ENCODE measurements at places on chromosomes 16 and 17. TPM values are rescaled to one million over a fixed set of nuclear protein-coding genes. Genes with fewer than 3 reads are reported as not detected.

MRM1 gene
- 7.1 TPM for total RNA-seq

SLX4 gene
- total RNA-seq: 13.8 TPM

TK1 gene
- 29.1 TPM for total RNA-seq

ADGRG1 gene
- 19.7 TPM for total RNA-seq

ADAD2 gene
- not detected for total RNA-seq

GPRC5B gene
- 40.6 TPM for total RNA-seq

TM4SF5 gene
- 0.44 TPM for total RNA-seq

REXO5 gene
- 8.0 TPM for total RNA-seq

TSPAN10 gene
- 4.0 TPM for total RNA-seq

KRT40 gene
- 0.13 TPM for total RNA-seq

MYH13 gene
- not detected for total RNA-seq

TMC7 gene
- 4.8 TPM for total RNA-seq

FCSK gene
- 21.1 TPM for total RNA-seq

DNA sequence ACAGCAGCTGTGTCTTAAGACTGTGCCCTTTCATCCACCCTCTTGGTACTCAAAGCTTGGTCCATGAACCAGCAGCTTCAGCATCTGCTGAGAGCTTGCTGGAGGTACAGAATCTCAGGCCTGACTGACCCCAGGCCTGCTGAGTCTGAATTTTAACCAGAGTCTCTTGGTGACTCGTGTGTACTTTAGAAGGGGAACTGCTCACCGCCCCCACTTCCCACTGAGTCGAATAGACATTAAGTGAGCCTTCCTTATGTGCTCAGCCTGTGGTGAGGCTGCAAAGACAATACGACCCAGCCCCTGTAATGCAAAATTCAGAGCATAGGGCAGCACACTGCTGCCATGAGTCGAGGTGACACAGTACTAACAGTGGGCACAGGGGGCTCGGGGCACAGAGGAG, 662.8 kb downstream of the WWOX start:
- H3K27ac ChIP-seq: no peak overlapping the region
- H3K4me3 ChIP-seq: no peak overlapping the region
- peaks cover 1% of the 10 kb centered on the region for H3K4me1 ChIP-seq
- no peaks in the 10 kb centered on the region for H3K36me3 ChIP-seq
- no peaks in the 10 kb centered on the region for H3K27me3 ChIP-seq

DNA sequence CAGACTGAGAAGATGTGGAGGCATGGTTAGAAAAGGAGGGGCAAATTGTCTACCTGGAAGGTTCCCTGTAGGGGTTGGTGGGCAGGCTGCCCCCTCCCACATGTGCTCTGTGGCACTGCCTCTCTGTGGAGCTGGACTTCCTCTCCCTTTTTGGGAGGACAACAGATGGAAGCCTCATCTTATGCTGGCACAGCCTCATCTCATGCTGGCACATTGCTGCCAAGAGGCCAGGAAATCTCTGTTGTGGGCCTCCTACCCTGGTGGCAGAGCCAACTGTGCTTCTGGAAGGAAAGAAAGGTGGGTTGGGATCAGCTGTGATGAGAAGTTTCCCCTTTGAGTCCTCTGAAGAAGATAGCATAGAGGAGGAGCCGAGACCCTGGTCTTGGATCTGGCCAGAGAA, 19.7 kb upstream of the BRD7 start:
- H3K27me3 ChIP-seq: peaks cover 25% of the 10 kb centered on the region
- H3K27ac ChIP-seq: no peak overlapping the region
- no peaks in the 10 kb centered on the region for H3K36me3 ChIP-seq
- no peak overlapping the region for H3K4me3 ChIP-seq
- H3K4me1 ChIP-seq: peaks cover 6% of the 10 kb centered on the region

DNA sequence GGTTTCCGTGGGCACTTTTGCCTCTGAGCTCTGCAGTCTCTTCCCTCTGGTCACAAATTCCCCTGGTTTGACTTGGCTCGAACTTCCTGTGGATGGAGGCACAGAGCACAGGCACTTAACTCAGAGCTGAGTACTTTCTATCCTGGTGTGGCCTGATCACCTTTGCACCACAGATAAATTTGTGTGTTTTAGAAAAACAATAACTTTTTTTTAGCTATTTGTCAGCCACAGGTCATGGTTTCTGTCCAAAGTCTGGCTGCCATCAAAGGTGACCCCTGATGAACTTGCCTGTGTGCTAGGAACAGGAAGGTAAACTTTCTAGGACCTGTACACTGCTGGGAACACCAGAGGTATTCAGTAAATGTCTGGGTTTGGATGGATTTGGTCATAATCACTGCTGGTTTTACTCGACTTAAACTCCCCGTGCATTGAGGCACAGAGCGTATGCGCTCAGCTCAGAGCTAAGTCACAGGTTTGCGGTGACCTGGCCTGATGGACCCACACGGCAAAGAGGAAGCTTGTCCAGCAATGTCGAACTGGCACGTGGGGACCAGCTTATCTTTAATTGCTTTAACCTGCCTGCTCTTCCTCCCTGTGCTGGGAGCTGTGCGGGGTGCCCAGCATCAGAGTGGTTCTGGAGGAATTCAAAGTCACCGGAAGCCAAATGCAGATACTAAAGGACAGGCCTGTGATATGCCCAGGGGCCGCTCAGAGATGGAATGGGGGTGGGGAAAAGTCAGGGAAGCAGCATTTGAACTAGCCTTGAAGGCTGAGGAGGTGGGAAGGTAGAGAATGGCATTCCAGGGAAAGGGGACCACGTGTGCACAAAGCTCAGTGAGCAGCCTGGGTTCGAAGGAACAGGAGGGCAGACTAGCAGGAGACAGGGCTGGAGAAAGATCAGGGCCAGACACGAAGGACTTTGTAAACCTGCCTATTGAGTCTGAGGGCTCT, 12.9 kb downstream of the SLC13A5 start:
- no peaks in the 10 kb centered on the region for H3K36me3 ChIP-seq
- H3K4me3 ChIP-seq: peak overlapping the region; percentile 44
- DNase-seq: no peak
- peak overlapping the region; percentile 59 for H3K27ac ChIP-seq

GRCh38 chr17:9436630-9437029, 139.0 kb downstream of the STX8 start:
- no peaks in the 10 kb centered on the region for H3K27me3 ChIP-seq
- no peak overlapping the region for H3K27ac ChIP-seq
- DNase-seq: no peak
- peaks cover 3% of the 10 kb centered on the region for H3K36me3 ChIP-seq

DNA sequence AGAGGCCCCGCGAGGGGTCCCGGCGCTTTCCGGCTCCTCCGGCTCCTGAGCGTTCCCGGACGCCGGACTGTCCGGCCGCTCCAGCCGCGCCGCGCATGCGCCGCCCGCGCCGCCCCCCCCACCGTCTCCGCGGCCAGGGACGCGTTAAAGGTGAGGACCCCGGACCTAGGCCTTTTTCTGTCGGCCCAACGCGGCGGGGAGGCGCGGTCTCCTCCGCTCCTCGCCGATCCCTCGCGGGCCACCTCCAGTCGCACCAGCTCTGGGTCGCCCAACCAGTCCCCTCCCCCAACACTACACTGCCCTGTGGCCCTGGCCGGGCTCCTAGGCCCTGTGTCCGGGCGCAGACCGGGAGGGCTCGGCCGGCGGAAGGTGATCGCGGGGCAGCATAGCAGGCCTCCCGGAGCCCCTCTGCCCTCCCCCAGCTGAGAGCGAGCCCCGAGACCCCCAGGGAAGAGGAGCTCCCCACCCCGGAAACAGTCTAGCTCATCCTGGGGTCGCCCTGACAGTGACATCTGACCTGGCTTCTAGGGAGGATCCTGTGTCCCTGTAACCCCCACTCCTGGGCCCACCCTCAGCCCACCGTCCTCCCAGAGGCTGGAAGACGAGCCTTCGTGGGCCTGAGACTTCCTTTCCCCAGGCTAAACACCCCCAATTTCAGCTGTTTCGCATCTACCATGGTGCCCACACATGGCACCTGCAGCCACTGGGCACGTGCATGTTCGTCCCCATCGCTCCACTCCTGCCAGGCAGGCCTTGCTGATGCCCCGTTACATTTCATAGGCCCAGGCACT, 14.7 kb upstream of the BCAR1 start:
- peak overlapping the region; percentile 76 for H3K4me3 ChIP-seq
- no peaks in the 10 kb centered on the region for H3K27me3 ChIP-seq
- peaks cover 20% of the 10 kb centered on the region for H3K4me1 ChIP-seq
- H3K27ac ChIP-seq: peak overlapping the region; percentile 95
- no peaks in the 10 kb centered on the region for H3K36me3 ChIP-seq
- peak; percentile 91 for DNase-seq

DNA sequence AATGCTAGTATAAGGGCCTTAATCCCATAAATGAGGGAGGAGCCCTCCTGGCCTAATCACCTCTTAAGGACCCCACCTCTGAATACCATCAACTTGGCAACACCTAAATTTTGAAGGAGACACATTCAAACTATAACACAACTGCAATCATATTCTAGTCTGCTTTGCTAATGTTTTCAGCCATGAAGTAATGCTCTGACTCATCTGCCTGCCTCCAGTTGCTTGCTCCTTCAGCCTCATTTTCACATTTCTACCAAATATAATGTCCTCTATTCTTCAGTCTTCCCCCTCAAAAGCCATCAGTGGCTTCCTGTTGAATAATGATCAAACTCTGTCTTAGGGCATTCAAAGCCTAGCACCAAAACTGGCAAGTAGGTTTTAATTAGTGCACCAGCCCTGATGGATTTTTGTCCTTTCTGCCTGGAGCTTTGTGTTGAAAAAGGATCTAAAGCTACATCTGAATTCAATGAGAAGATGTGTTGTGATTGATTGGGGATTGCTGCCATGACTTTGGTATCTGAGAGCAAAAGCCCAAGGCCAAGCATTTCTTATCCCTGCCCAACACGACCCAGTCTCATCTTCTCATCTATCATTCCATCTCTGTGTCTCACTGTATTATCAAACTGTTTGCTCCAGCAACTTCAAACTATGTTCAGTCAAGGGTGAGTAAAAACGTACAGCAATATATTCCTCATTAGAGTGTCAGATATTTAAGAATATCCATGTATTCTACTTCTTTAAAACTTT, 140.8 kb upstream of the ELAC2 start:
- H3K4me3 ChIP-seq: no peak overlapping the region
- H3K4me1 ChIP-seq: no peaks in the 10 kb centered on the region
- H3K36me3 ChIP-seq: no peaks in the 10 kb centered on the region
- no peak for DNase-seq

- no peaks in the 10 kb centered on the region for H3K36me3 ChIP-seq
- peaks cover 5% of the 10 kb centered on the region for H3K4me1 ChIP-seq
- no peak for DNase-seq
Measured at GRCh38 chr16:3935921-3936320, 55.4 kb upstream of the CREBBP start.

- H3K4me3 ChIP-seq: no peak overlapping the region
- no peaks in the 10 kb centered on the region for H3K36me3 ChIP-seq
- peaks cover 3% of the 10 kb centered on the region for H3K27me3 ChIP-seq
- DNase-seq: no peak
- no peaks in the 10 kb centered on the region for H3K4me1 ChIP-seq
Measured at GRCh38 chr17:67281743-67282142, 36.7 kb upstream of the HELZ start.

GRCh38 chr16:85735225-85735635, 15.7 kb downstream of the C16orf74 start:
- H3K4me3 ChIP-seq: no peak overlapping the region

DNA sequence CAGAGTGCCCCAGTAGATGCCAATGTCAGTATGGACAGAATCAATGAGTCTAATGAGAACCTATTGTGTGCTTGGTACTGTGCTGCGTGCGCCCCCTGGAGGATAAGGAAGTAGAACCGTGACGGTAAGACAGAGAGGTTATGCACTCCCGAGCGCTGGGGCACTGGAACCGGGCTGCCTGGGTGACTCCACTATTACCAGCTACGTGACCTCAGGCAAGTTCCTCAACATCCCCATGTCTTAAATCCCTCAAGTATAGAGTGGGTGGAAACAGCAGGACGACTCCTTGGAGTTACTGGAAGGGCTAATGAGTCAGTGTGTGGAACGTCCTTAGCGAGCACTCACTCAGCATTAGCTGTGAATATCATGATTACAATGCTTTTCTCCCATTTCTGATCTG, 16.2 kb downstream of the CHST4 start:
- H3K27ac ChIP-seq: no peak overlapping the region
- H3K4me1 ChIP-seq: no peaks in the 10 kb centered on the region
- H3K27me3 ChIP-seq: no peaks in the 10 kb centered on the region
- DNase-seq: peak; percentile 18

GRCh38 chr16:84518804-84519341, 14.4 kb upstream of the MEAK7 start:
- H3K27ac ChIP-seq: no peak overlapping the region
- DNase-seq: no peak
- peaks cover 4% of the 10 kb centered on the region for H3K4me1 ChIP-seq
- H3K36me3 ChIP-seq: no peaks in the 10 kb centered on the region
- peaks cover 12% of the 10 kb centered on the region for H3K27me3 ChIP-seq

DNA sequence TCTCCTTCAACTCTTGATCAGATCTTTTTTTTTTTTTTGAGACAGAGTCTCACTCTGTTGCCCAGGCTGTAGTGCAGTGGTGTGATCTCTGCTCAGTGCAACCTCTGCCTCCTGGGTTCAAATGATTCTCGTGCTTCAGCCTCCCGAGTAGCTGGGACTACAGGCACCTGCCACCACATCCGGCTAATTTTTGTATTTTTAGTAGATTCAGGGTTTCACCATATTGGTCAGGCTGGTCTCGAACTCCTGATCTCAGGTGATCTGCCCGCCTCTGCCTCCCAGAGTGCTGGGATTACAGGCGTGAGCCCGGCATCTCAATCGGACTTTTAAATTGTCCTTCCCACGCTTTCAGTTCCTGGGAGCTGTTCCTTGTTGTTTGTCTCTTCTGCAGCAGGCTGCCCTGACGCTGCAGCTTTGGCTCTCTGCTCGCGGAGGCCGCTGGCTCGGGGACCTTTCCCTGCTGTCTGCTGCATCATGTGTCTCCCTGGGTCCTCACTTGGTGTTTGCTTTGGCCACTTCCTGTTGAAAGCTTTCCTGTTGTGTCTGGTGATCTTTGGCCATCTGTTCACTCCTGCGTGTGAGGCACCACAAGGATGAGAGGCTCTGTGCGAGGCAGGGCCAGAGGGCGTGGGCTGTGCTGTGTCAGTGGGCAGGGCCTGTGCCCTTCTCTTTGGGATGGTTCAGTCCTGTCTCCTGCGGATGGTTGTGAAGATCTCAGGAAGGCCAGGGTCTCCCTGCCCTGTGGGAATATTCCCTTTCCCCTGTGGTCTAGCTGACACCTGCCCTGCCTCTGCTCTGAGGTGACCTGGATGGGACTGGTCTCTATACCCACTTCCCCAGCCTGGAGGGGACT, 18.4 kb upstream of the CAPN15 start:
- peaks cover 12% of the 10 kb centered on the region for H3K36me3 ChIP-seq
- no peak overlapping the region for H3K4me3 ChIP-seq
- peak overlapping the region; percentile 27 for H3K27ac ChIP-seq
- H3K4me1 ChIP-seq: peaks cover 2% of the 10 kb centered on the region
- no peak for DNase-seq
- no peaks in the 10 kb centered on the region for H3K27me3 ChIP-seq

- H3K27ac ChIP-seq: no peak overlapping the region
- H3K4me1 ChIP-seq: peaks cover 9% of the 10 kb centered on the region
- no peaks in the 10 kb centered on the region for H3K36me3 ChIP-seq
- peaks cover 31% of the 10 kb centered on the region for H3K27me3 ChIP-seq
Measured at GRCh38 chr16:21302898-21303528, 24.9 kb upstream of the CRYM start.

GRCh38 chr16:73504591-73505575, 457.0 kb upstream of the ZFHX3 start:
- H3K4me3 ChIP-seq: no peak overlapping the region
- no peak for DNase-seq
- H3K27me3 ChIP-seq: peaks cover 27% of the 10 kb centered on the region
- H3K4me1 ChIP-seq: no peaks in the 10 kb centered on the region
- H3K27ac ChIP-seq: no peak overlapping the region
- H3K36me3 ChIP-seq: no peaks in the 10 kb centered on the region

- peaks cover 10% of the 10 kb centered on the region for H3K4me1 ChIP-seq
- H3K27ac ChIP-seq: no peak overlapping the region
- H3K27me3 ChIP-seq: peaks cover 7% of the 10 kb centered on the region
- no peak overlapping the region for H3K4me3 ChIP-seq
- H3K36me3 ChIP-seq: no peaks in the 10 kb centered on the region
Measured at GRCh38 chr17:29595943-29596774, 3.2 kb downstream of the ANKRD13B start.

GRCh38 chr17:21452377-21453143, 76.4 kb downstream of the KCNJ12 start:
- H3K27me3 ChIP-seq: peaks cover 72% of the 10 kb centered on the region
- H3K4me3 ChIP-seq: peak overlapping the region; percentile 49
